ENCODE measurements at places on chromosomes 7 and 10. TPM values are rescaled to one million over a fixed set of nuclear protein-coding genes. Genes with fewer than 3 reads are reported as not detected.

Gene LRIT1
- total RNA-seq: not detected

Gene CYTH3
- 0.73 TPM for total RNA-seq

- no peak for DNase-seq
These were observed 167.8 kb upstream of the ASAH2 start for GRCh38 chr10:50419091-50419490.

GRCh38 chr7:886626-887487 lies 10.5 kb downstream of the GET4 start:
- no peak for DNase-seq

Gene CPVL
- total RNA-seq: 1.8 TPM

Gene SYCE1
- 2.1 TPM for total RNA-seq

Gene ST8SIA6
- not detected for total RNA-seq

DNA sequence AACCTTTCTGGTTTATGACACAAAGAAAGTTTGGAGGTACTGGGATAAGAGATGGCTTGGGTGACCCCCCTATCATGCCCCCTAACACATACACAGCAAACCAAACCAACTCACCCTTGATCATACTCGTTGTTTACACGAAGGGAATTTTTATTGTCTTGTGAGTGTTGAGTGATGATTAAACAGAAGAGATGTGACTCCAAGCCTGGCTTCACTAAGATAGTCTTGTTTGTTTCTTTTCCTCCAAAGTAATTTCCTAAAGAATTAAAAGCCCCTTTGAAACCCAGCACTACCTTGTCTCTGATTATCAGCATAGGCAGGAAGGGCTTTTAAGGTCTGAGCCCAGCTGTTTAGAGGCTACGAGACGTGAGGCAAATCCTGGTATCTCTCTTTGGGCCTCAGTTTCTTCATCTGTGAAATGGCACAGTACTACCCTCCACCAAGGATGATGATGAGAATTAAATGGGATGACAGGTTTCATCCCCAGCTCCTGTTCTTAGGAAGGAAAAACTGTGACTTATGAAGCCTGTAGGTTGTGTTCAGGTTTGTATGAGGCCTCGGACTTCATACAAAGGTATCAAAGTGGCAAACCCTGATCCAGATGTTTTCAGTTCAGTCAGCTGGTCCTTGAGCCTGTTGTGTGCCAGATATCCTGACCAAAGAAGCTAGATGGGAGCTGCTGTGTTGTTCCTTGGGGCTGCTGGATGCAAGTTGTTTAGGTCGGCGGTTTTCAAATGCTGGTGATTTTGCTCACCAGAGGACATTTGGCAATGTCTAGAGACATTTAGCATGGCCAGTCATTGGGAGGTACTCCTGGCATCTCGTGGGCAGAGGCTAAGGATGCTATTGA lies 51.8 kb downstream of the TCF7L2 start:
- no peak for DNase-seq

DNA sequence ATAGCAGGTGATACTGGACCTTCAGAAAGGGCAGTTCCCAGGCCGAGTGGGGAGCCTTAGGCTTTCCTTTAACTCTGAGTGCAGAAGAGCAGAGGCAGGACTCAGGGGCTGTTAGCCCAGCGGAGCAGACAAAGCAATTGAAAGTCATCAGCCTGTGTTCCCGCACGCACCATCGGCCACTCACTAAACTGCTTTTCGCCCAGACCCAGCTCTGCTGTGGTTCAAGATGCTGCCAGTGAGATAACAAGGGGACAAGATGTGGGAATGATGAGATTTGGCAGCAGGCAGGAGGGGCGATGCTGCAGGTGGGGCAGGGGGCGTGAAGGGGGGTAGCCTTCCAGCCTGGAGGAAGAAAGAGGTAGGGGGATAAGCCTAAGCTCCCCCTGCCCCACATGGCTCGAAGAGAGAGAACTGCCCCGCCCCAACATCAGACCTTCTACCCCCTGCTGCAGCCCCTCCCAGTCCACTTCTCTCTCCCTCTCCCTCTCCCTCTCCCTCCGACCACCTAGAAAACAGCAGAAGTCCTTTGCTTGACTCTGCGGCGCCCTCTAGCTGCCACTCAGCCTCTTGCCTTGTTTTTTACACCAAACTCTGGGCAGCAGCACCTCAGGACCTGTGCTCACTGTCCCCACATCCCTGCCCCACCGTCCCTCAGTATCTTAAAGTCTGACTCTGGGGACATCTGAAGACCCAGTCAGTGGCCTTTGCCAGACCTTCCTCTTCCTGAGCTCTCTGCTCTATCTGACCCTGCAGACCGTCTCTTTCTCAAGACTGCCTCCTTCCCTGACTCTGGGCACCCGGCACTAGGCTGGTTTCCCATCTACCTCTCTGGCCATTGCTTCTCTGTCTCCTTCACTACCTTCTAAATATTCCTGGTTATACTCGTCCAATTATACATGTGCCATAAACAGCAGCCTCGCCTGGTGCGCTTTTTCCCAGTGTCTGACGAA lies 110.5 kb downstream of the C10orf105 start:
- DNase-seq: peak; percentile 74

DNA sequence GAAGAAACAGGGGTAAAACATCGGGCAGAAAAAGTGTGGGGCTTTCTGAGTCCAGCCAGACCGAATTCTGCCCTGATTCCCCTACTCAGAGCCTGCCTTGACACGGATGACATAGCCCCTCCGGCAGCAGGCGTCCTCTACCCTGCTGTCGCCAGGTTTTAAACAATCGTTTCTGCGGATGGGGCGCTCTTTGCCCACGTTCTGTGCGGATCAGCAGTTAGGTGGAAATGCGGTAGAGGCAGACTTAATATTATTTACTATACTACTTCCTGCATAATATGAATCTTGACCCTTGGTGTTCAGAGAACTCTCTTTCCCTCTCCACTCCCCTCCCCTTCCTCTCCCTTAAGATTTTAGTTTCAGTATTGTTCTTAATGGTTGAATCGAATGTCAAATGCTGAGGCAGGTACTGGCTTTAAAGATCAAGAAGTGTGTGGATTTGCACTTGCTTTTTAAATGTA lies 2.4 kb downstream of the GATA3 start:
- peak; percentile 81 for DNase-seq

DNA sequence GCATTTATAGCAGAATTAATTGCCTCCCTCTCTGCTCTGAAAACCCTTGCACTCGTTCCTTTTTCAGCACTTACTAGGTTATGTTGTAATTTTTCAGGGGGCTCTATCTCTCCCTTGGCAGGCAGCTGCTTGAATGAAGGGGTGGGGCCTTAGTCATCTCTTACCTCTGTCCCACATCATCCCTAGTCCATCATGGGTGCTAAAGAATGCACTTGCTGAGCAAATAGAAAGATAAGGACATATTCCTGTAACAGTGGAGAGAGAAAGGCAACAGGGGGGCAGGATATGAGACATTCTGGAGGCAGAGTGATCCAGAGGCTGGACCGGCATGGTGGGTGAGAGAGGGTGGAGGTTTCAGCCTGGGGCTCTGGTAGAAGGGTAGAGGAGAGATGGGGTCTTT lies 60.0 kb downstream of the MINDY4 start:
- DNase-seq: no peak

DNA sequence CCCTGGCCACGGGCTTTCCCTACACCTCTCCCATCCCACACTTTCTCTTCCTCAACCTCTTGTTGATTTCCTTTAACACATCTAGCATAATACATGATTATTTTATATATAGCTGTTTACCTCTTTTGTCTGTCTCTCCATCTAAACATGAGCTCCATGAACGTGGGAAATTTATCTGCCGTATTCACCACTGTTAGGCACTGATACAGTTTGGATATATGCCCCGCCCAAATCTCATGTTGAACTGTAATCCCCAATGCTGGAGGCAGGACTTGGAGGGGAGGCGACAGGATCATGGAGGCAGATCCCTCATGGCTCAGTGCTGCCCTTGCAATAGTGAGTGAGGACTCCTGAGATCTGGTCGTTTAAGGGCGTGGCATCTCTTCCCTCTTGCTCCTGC lies 5.7 kb downstream of the CYTH3 start:
- no peak for DNase-seq

DNA sequence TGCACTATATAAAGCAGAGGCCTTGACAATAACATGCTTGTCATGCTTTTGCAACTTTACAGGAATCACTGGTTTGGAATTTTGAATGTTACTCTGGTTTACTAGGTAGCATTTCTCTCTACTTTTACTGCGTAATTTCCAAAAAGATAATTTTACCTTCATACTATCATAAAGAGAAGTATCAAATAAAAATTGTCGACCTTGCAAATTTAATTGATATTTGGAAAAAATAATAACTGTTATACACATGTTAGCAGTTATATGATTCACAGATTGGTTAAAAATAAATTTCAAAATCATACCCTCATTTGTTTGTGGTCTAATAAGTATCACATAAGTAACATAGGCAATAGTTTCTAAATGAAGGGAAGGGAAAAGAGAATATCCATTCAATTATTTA lies 228.5 kb upstream of the CACNA2D1 start:
- DNase-seq: no peak

DNA sequence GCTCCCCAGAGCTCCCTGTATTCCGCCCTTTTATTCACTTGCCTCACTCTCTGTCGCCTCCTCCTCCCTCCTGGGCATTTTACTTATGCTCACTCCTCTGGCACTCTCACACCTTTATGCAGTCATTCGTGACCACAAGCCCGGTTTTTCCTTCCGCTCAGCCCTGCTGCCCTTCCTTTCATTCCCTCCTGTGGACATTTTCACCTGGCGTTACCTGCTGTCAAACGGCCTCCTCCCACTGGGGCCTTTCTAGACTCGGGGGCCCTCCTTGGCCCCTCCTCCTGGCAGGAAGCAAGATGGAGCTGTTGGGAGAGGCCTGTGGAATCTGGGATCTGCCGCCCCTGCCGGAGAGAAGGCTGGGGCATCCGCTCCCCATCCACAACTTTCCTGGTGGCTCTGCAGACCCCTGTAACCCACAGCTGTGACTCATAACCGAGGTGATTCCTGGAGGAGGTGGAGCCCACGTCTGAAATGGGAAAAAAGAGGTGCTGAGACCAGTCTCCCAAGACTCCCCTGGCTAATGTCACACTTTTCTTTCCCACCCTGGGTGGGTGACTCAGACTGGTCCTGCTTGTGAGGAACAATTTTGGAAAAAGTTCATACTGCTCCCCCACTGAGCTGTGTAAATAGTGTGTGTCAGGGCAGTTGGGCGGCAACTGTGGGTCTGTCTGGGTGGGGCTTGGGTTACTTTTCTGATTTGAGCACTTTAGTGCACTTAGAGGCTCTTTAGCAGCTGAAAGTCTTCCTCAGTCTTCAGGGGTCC lies 1.2 kb downstream of the VCL start:
- DNase-seq: no peak

Gene PTPN12
- total RNA-seq: 20.8 TPM

- DNase-seq: no peak
These were observed 73.4 kb upstream of the FAM13C start for GRCh38 chr10:59435707-59436106.

Gene CRYGN
- total RNA-seq: not detected

Gene GHRHR
- total RNA-seq: not detected
